ENCODE measurements at places on chromosomes 6 and 20. TPM values are rescaled to one million over a fixed set of nuclear protein-coding genes. Genes with fewer than 3 reads are reported as not detected.

DNA sequence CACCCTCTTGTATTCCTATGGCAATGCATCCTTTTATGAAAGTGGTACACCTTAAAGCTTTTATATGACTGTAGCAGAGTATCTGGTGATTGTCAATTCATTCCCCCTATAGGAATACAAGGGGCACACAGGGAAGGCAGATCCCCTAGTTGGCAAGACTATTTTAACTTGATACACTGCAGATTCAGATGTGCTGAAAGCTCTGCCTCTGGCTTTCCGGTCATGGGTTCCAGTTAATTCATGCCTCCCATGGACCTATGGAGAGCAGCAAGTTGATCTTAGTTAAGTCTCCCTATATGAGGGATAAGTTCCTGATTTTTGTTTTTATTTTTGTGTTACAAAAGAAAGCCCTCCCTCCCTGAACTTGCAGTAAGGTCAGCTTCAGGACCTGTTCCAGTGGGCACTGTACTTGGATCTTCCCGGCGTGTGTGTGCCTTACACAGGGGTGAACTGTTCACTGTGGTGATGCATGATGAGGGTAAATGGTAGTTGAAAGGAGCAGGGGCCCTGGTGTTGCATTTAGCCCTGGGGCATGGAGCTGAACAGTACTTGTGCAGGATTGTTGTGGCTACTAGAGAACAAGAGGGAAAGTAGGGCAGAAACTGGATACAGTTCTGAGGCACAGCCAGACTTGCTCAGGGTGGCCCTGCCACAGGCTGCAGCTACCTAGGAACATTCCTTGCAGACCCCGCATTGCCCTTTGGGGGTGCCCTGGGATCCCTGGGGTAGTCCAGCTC, 292.1 kb downstream of the ESR1 start:
- no peak for DNase-seq

DNA sequence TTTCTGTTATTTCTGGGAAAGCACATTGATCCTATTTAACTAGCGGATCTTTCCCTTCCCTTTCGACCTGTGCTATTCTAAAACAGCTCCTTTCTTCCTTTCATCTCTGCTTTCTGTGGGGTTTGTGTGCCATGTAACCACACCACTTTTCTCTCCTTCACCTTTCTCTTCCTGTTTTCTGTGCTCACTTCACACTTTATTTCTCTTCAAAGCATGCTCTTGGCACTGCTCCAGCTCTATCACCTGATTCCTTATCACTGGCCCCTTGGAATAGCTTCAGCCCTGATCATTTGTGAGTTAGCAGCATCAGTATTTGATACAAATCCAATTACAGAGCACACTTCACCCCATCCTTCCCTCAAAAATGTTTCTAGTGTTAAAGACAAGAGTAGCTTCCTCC, 8.1 kb upstream of the METTL24 start:
- DNase-seq: no peak

- no peak for DNase-seq
Observed at GRCh38 chr20:50303573-50304500, 113.2 kb downstream of the CEBPB start.

GRCh38 chr20:62116558-62117361, 5.5 kb upstream of the LSM14B start:
- DNase-seq: no peak

DNA sequence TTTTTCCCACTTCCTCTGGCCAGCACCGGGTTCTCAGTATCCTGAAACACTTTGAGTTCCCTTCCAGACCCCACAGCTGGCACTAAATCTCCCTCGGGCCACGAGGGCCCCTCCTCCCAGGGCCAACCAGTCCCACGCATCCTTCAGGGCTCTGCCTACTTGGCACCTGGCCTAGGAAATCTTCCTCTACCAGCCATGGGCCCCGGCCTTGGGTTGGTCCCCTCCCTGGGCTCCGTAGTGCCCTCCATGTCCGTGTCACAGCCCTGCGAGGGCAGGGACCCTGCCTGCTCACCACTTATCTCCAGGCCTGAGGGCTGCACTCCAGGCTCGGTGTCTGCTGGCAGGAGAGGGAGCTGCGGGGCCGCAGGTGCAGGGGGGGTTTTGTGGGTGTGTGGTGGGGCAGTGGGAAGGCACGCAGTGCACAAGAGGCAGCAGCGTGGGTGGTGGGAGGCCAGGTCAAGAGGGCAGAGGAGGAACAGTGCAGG, 48.8 kb upstream of the CDH22 start:
- no peak for DNase-seq

- DNase-seq: no peak
Observed at GRCh38 chr20:46461808-46462207, 51.6 kb downstream of the ZNF334 start.

- no peak for DNase-seq
Observed at GRCh38 chr20:3663031-3663701, at the start of gene GFRA4. GFRA4 (minus strand) TSS chr20:3663399; CDS start chr20:3663399, 0 bp downstream.

- DNase-seq: no peak
Observed at GRCh38 chr6:132400555-132400882, 756 bp downstream of the MOXD1 start.

GRCh38 chr6:37168811-37169495, 999 bp upstream of the PIM1 start:
- peak; percentile 40 for DNase-seq

- DNase-seq: no peak
Observed at GRCh38 chr6:32416036-32416435, 9.1 kb upstream of the BTNL2 start.

- DNase-seq: no peak
Observed at GRCh38 chr6:88538130-88538706, 372.1 kb upstream of the CNR1 start.

DNA sequence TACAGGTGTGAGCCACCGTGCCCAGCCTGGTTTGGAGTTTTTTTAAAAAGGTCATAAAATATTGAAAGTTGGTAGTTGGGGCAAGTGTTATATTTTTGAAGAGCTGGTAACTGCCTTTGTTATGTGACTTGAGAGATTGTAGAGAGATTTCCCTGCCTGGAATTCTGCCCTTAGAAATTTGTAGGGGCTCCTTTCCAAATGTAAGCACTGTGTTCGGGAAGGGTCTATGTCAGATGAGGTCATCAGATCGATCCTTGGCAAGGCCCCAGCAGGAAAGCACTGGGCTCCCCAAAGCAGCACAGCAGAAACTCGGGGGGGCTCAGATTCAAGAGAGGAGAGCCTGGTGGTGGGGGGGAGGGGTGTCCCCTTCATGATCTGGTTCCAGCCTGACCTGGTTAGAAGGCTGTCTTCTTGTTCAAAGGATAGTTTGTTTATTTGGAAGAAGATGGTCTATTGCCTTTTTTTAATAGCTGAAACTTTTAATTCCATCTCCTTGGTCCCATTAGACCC, 220.2 kb downstream of the UST start:
- DNase-seq: no peak

DNA sequence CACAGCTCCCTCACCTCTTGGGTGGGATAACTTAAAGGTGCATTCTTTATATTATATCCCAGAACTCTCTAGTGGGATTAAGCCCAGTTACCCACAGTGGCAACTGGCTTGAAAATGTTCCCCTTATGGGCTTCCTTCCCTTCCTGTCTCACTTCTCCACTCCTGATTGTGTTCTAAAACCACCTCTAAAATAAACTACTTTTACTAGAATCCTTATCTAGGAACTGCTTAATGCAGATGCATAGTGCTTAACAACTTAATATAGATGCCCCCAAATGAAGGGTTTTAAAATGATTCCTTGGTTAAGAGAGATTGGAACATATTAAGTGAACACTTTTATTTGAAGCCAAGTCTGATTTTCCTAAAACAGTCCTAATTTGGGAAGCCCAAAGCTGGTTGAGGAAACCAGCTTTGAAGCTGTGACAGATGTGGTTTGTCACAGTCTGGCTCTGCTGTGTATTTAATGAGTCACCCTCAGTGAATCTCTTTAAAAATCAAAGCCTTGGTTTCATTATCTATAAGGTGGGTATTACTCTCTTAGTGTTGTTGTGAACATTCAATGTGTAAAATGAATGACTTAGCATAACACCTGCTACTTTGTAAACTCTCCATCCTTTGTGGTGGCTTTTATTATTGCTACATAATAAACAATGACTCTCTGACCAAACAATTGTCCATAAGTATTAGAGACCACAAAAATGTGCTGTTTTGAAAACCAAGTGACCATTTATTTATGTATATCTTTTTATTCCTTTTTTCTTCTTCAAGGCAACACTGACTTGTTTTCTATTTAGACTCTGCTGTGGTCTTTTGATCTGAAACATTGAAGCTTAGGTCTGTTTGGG, 24.4 kb downstream of the PLCB1 start:
- no peak for DNase-seq

DNA sequence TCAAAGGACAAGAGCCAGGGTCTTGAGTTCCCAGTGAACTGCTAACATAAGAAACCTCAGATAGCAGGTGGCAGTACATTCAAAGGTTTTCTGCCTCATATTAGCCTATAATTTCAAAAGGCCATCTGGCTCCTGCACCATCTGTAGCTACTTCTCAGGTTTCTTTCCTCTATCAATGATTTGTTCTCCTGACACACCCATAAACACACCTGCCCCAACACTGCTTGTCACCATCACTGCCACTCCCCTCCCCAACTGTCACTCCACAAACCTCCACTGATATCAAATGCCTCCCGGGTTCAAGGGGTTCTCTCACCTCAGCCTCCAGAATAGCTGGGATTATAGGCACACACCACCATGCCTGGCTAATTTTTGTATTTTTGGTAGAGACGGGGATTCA, 152.7 kb upstream of the SLC22A16 start:
- DNase-seq: no peak

- no peak for DNase-seq
Observed at GRCh38 chr6:42396720-42397119, 55.0 kb downstream of the TRERF1 start.

GRCh38 chr20:51587145-51587544, 44.6 kb upstream of the NFATC2 start:
- no peak for DNase-seq

DNA sequence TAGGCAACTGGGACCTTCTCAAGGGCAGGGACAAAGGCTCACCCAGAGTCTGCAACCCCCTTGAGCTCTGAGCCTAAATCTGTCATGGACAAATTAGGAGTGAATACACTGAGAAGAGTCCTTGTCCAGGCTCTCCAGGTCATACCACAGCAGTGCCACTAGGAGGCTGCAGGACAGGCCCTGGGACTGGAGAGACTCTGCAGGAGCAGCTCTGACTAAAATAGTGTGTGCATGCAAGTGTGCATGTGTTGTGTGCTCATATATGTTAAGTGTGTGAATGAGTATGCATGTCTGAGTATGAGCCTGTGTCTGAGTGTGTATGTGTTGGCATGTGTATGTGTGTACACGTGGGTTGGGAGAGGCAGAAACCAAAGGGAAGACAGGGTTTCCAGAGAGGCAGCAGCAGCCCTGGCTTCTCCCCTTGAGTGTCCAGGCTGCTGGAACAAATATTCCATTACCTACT, 27.1 kb downstream of the MRPL14 start:
- DNase-seq: no peak

- DNase-seq: no peak
Observed at GRCh38 chr6:90303039-90303438, 6.4 kb upstream of the BACH2 start.

DNA sequence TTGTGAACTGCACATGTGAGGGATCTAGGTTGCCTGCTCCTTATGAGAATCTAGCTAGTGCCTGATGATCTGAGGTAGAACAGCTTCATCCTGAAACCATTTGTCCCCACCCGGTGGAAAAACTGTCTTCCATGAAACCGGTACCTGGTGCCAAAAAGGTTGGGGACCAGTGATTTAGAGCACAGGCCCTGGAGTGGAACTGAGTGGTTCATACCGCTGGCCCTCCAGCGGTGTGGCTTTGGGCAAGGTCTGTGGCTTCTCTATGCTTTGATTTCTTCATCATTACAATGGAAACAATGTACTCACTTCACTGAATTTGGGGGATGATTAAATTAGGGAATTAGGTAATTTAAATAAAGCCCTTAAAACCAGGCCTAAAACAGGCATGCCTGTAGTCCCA, 36.3 kb downstream of the CD164 start:
- DNase-seq: no peak

GRCh38 chr6:32112431-32112980, 3.4 kb upstream of the TNXB start:
- DNase-seq: no peak

The RHAG gene
- total RNA-seq: 3.5 TPM

The IL20RA gene
- not detected for total RNA-seq

The GINS1 gene
- total RNA-seq: 3.2 TPM

The C6orf163 gene
- 0.81 TPM for total RNA-seq

The ATXN1 gene
- 52.0 TPM for total RNA-seq

The NFKBIL1 gene
- total RNA-seq: 33.7 TPM

The C20orf204 gene
- 3.0 TPM for total RNA-seq

The PDE7B gene
- 2.4 TPM for total RNA-seq

The NKAIN4 gene
- not detected for total RNA-seq

The SLC12A5 gene
- total RNA-seq: 1.9 TPM

The MICAL1 gene
- total RNA-seq: 112 TPM

The C4B gene
- total RNA-seq: 4.6 TPM

The PNPLA1 gene
- 0.27 TPM for total RNA-seq

The SNAP91 gene
- total RNA-seq: not detected

The SRMS gene
- total RNA-seq: not detected

The EYS gene
- under 0.01 TPM for total RNA-seq

Measured in hematopoietic multipotent progenitor cell (in vitro differentiated cells).